ENCODE measurements at places on chromosomes 3 and 15. TPM values are rescaled to one million over a fixed set of nuclear protein-coding genes. Genes with fewer than 3 reads are reported as not detected.

Gene RTP1
- polyA plus RNA-seq: not detected

Gene CKMT1A
- polyA plus RNA-seq: 3.3 TPM

Gene ARGFX
- polyA plus RNA-seq: not detected

Gene AGTR1
- 17.7 TPM for polyA plus RNA-seq

Gene TLR9
- polyA plus RNA-seq: 0.36 TPM

Gene P2RY14
- 0.27 TPM for polyA plus RNA-seq

Gene PLXND1
- polyA plus RNA-seq: 142 TPM

Gene SHC4
- 2.4 TPM for polyA plus RNA-seq

Gene CHRM5
- 0.19 TPM for polyA plus RNA-seq

Gene FGF12
- 6.0 TPM for polyA plus RNA-seq

Gene ATP13A5
- 0.22 TPM for polyA plus RNA-seq

DNA sequence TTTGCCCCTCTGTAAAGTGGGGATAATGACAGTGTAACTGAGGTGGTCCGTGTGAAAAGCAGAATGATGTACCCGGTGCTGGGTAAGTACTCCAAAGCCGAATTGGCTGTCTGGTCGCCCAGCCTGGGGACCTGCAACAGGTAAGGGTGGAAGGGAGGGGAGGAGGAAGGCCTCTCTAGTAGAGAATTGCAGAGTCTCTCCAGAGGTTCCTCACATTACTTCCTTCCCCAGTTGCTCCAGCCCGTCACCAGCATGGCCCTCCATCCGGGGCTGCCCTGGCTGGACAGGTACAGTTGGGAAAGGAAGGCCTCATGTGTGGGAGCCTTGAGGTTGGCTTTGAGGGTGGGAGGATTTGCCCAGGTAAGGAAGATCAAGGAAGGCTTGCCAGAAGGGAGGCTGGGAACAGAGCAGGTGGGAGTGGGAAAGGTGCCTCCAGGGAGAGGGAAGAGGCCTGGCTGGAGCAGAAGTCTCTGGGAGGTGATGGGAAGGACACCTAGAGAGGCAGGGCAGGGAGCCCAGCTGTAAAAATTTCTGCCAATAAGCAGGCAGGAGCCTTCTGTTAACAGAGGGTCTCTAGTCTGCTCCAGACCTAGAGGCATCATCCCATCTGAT is 1.7 kb upstream of the PSTPIP1 start:
- no peak for DNase-seq

- DNase-seq: peak; percentile 74
Measured at GRCh38 chr3:139935016-139935865, at the start of gene CLSTN2. CLSTN2 (plus strand) TSS chr3:139935185.

DNA sequence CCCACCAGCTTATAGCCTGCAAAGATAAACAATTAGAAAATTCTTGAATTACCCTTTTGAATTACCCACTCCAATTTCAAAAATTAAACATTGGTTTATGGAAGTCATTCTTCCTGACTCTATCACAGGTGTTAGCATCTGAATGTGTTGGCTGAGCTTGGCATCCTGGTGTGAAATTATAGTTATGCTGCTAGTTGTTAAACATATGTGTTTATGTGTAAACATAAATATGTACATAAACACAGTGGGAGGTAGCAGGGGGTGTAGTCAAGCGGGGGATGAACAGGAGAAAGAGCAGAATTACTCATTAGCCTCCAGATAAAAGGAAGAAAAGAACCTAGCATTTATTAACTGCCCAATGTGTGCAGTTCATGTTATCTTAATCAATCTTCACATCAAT is 530.2 kb downstream of the MCTP2 start:
- DNase-seq: no peak

- no peak for DNase-seq
Measured at GRCh38 chr15:41943543-41944312, 28.6 kb downstream of the EHD4 start.

DNA sequence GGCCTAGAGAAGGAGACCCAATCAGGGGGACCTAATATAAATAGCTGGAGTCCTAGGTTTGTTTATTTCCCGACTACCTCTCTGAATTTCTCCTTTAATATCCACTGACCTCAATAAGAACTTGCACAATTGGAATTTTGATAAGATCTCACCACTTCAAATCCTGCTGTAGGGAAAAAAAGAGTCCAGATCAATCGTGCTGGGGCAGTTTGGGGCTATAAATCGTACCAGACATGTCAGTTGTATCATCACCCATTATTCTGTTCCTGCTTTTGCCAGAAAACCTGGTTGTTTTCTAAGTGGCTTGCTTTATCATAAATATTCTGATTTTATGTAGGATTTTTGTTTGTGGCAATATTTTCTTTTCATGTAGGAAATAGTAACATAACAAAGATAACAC is 281.3 kb downstream of the DIPK2A start:
- DNase-seq: no peak

- no peak for DNase-seq
Measured at GRCh38 chr15:81315452-81316175, 8.3 kb downstream of the STARD5 start.

DNA sequence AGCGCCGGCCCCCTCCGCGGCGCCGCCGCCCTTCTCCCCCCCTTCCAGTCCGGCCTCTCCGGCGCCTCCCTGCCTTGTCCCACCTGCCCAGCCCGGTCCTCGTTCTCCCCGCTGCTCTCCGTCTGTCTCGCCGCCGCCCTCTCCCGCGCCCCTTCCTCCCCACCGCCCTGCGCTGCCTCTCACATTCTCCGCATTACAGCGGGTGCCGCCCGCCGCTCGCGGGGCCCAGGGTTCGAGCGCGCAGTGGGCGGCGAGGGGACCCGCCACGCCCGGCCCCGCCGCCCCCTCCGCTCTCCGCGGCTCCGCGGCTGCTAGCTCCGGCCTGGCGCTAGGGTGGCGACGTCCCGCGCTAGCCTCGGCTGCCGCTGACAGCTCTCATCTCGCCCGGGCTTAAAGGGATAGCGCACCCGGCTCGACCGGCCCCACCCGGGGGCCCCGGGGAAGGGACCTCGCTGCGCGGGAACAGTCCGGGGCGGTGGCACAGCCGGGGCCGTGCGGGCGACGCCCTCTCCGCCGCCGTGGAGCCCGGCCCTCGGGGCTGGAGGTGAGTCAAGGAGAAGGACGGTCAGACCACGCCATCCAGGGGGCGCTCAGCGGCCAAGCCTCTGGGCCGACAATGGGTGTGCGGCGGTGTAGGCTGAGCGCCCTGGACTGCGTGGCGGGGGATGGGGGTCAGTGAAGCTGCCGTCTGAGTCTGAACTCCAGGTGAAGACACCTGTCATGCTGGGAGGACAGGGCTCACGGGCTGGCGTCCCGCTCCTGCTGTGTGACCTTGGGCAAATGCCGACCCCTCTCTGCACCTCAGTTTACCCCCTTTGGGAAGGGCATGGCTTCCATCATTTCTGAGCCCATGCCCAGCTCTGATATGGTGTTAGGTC is 187.4 kb upstream of the LINGO1 start:
- DNase-seq: no peak

DNA sequence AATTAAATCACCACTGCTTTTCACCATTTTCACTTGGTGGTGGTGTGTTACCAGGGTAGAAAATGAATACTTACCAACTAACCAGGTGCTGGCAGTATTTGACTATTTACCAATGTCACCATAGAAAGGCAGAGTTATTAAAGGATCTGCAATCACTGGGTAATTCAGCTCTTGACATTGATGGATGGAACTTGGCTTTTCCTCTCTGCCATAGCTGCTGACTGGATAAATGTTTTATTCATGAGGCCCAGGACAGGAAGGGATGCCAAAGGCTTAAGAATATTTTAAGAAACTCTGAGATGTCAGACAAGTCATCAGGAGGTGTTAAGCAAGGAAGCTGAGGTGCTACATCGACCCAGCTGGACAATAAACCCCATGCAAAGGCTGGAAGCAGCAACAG is 495.5 kb upstream of the CFAP20DC start:
- DNase-seq: no peak

- DNase-seq: no peak
Measured at GRCh38 chr3:1696669-1697275, 401.9 kb upstream of the CNTN4 start.

DNA sequence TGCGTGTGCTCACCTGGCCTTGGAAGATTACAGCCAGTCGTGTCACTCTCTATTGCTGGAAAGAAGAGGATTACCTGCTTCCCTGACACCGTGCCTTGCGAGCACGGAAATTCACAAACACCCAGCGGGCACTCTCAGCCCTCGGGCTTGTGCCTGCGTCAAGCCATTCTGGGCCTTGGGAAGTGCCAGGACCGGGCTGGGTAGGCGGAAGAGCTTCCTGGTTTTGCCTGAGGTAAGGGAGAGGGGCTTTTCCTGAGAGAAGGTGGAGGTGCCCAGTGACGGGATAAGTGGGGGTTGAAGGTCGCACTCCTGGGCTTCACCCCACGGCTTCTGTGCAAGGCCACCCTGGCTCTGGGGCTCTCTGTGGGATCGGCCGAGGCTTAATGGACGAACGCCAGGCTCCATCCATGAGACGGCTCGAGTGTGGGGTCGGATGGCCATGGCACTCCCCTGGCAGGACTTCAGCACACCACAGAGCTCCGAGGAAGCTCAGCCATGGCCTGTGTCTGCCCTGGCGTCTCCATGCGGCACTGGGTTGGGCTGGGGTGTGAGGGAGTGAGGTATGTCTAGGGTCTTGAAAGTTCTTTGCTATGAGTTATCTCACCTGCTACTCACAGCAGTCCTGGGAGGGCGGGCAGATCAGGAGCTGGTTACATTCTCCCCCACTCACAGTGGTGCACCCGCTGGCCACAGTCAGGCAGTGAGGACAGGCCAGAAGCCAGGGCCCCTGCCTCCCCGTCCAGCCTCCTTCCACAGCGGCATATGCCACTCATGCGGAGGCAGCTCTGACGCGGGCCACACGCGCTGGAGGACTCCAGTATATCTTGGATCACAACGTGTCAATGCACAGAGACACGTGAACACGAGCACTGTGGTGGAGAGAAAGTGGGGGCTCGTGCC is 209.0 kb downstream of the XXYLT1 start:
- no peak for DNase-seq

GRCh38 chr3:38984731-38985130 is 67.0 kb downstream of the SCN11A start:
- DNase-seq: no peak

DNA sequence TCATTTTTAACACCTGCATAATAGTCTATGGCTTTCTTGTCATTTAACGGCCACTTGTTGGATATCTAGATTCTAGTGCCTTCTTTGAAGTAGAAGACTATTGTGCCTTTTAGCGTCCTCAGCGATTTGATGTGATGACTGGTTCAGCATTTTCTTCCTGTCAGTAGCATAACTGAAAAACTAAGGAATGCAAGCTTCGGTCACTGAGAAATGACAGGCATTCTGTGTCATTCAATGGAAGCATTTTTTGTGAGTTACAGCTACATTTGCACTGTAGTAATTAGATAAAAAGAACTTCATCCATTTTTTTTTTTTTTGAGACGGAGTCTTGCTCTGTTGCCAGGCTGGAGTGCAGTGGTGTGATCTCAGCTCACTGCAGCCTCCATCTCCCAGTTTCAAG is 10.3 kb downstream of the NEK11 start:
- no peak for DNase-seq

DNA sequence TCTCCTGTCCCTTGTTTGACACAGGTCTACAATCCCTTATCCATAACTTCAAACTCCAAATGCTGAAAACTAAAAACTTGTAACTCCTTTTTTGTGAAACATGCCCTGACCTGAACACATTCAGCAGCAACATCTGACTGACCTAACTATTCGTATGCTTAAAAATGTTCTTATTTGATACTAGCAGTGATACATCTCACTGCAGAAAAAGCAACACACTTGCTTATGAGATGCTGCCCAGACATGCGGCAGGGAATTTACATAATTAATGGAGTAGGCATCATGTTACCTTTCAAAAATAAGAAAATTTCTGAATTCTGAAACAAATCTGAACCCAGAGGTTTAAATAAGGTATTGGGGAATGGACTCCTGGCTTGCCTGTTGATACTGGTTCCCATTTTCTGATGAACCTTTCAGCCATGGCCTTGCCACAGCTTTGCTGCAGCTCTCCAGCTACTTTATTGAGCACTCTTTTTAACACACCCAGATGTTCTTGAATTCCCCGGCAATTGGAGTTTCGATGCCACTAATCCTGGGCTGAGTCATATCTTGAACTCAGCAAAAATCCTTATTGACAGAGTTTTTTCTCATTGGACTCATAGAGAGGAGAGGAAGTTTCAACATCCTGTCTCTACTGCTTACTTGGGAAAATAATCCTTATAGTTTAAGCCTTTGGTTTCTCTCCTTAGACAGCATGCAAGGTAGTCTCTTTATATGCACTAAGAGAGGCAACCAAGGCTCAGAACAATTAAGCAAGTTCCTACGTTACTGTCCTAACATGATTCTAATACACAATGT is 296.6 kb upstream of the LMCD1 start:
- DNase-seq: no peak

DNA sequence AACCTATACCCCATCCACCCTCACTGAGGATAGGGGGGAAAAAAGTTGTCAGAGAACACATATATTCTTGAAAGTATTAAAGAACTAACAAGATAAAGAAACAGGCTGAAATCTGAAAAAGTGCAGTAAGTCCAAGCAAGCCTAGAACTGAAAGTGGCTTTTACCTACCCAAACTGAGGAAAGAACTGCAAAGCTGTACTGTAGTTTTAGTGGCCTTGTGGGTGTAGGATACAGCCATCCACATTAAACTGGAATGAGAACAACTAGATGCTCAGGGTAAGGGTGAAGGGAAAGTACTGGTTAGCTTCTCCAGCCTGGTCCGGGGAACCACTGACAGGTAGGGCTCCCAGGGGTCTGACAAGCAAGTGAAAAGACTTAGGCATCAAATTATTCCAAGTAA is 10.1 kb downstream of the UBP1 start:
- DNase-seq: no peak

GRCh38 chr3:195443391-195443989 is 670 bp upstream of the ACAP2 start:
- DNase-seq: no peak

GRCh38 chr3:170889630-170890029 is 18.8 kb downstream of the EIF5A2 start:
- no peak for DNase-seq

GRCh38 chr3:93981649-93982048 is 1.7 kb downstream of the ARL13B start:
- DNase-seq: no peak

DNA sequence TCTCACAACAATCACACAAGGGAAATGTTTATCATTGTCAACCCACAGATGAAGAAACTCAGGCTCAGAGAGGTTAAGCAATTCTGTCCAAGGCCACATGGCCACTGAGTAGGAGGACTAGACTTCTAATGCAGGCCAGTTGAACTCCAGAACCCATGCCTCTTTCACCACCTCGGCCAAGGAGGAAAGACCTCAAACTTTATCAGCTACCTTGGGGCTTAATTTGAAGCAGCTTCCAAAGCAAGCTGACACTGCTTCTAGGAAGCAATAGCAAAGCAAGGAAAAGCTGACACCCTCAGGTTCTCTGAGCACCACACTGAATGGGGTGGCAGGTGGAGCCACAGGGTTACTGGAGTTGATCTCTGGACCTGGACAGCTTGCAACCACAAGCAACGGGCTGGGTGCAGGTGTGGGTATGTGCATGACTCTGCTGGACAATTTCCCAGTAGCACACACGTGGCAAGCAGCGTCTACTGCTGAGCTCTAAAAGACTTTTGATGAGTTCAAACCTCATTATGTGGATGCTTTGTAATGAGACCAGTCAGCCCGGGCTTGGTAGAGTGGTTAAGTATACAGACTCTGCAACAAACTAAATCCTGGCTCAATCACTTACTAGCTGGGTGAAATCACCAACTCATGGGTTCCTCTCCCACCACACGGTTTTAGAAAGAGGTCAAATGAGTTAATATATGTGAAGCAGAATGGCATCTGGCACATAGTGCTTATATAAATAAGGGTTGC is 23.1 kb downstream of the CCNL1 start:
- DNase-seq: no peak
